ENCODE measurements at places on chromosomes 4 and X.

DNA sequence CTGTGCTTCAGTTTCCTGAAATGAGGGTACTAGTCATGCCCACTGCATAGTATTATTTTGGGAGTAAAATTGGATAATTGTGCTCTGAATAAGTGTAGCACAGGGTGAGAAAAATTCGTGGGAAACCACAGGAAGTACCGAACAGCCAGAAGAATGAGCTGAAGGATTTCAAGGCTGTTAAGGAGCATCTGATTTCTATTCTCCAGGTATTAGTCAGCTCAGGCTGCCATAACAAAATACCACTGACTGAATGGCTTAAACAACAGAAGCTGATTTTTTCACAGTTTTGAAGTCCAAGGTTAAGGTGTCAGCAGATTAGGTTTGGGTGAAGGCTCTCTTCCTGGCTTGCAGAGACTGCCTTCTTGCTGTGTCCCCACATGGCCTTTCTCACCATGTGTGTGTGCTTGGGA lies 41.9 kb downstream of the WWC2 start:
- DNase-seq = no peak

- DNase-seq = no peak
Observed at GRCh38 chrX:56969559-56969958, 25.8 kb downstream of the SPIN3 start.

DNA sequence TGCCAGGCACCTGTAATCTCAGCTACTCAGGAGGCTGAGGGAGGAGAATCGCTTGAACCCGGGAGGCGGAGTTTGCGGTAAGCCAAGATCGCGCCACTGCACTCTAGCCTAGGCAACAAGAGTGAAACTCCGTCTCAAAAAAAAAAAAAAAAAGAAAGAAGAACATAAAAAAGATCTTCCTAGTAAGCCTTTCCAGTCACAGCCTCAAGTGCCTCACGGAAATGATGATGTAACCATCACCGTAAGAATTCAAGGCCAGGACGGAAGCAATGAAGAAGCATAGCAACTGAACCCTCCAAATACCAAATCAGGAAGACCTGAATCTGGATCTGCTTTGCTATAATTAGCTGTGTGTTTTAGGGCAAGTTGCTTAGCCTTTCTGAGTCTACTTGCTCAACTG lies 28.8 kb downstream of the RBM47 start:
- no peak for DNase-seq

DNA sequence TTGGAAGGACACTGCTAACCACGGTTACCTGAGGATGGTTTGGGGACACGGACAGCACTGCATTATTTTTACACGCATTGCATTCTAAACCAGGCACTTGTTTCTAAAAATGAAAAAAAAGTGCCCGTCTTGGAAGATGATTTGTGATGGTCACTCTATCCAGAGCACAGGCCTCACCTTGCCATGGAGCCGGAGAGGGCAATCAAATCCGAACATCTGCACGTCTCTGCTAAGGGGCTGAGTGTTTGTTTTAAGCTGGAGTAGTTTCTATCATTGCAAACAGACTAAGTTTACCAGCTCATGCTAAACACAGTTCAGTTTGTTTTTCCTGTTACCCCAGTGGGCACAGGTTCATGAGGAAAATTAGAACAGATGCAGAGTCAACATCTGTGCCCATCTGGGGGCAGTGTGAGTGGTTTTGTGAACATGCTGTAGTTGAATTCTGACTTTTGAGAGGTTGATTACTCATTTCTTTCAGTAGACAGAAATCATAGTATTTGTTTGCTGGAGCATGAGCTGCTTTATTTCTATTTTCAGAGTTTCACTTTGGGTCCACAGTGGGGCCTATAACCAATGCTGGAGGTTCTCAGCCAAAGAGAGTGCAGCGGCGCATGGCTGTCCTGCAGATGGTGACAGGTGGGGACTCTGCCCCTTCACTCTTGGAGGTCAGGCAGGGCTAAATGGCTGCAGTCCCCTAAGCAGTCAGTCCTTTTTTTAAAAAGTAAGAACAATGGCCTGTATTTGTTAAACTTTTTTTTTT lies 65.4 kb upstream of the ENPP6 start:
- no peak for DNase-seq

DNA sequence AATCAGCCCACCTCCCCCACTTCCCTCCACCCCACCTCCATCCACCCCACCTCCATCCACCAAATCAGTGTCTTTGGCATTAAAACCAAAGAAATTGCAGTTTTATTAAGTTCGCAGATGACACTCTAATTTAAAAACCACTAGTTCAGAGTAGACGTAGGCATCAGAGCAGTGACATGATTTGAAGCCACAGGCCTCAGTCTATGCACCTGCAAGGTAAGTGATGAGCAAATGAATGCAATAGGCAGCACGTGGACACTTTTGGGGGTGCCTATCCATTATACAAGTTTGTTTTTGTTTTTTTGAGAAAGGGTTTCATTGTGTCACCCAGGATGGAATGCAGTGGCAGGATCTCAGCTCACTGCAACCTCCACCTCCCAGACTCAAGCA lies 88.0 kb upstream of the TRIM2 start:
- DNase-seq = no peak

- peak; percentile 27 for DNase-seq
Observed at GRCh38 chrX:41145920-41146608, 60.8 kb downstream of the USP9X start.

GRCh38 chr4:176565049-176565448 lies 227.7 kb downstream of the VEGFC start:
- DNase-seq = no peak

DNA sequence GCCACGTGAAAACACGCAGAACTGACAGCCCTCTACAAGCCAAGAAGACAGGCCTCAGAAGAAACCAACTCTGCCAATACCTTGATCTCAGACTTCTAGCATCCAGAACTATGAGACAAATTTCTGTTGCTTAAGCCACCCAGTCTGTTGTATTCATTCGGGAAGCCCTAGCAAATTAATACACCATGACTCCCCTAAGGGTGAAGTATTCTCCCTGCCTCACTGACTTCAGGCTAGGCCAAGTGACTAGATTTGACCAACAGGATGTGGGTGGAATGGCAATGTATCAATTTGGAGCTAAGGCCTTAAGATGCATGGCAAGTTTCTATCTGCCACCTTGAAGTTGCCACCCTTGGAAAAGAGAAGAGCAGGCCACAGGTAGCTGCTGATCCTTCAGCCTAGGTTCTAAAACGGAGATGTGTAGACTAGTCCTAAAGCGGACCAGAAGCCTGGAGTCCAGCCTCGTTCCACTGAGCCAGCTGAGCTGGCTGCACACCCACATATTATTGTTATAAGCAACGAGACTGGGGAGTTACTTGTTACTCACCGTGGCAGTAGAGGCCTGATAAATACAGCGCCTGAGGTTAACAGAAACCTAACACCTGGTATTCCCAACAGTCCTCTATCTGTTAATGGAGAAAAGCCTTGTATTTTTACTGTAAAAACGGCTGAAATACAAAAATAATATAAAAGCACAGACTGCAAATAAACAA lies 16.4 kb downstream of the SCARB2 start:
- no peak for DNase-seq

- DNase-seq = no peak
Observed at GRCh38 chr4:36020351-36020750, 224.0 kb downstream of the ARAP2 start.

DNA sequence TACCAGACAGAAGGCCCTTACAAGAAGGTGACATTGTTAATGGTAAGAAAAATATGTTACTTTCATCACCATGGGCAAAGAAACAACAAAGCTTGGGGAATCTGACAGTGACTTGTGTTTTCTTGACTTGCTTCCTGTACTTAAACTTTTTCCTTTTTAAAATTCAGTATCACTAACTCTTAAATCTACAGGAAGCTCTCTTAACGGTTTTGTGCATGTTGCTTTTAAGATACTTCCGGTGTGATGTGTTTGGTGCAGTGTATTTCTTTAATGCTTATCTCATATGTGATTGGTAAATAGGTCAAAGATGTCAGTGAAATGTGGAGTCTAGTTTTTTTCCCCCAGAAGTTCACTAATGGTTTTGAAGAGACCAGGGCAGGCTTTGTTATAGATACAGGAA lies 45.2 kb downstream of the ADH5 start:
- DNase-seq = no peak

DNA sequence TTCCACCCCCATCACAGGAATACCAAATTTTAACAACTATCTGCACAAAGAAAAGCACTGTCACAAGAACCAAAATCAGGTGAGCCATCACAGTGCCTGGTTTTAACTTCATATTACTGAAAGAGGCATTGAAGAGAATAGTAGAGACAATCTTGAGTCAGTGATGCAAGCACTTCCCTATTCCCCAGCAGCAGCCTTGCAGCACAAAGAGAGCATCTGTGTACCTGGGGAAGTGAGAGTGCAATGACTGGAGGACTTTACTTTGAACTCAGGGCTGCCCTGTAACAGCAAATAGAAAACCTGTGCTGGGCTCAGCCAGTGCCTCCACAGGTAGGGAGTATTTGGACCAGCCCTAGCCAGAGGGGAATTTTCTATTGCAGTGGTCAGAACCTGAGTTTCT lies 361.8 kb downstream of the TEX13C start:
- DNase-seq = no peak

- DNase-seq = peak; percentile 50
Observed at GRCh38 chr4:169311643-169312365, 41.0 kb upstream of the SH3RF1 start.

- DNase-seq = peak; percentile 5
Observed at GRCh38 chrX:149630681-149631233, 835 bp downstream of the TMEM185A start.

DNA sequence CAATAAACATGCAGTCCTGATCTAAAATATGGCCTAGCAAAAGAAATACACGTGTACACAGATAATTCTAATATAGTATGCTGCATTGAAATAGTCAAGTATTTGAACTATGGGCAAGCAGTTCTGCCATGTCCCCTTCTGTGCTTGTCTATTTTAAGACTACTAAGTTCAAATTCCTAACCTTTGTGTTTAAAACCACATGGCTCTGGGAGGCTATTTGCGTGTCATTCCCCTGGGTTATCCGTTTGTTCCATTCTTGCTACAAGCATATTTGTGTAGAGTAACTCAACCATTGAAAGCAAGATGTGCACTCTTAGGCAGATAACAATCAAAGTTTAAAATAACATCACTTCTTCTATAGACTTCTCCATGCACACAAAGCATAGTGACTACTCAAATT lies 25.4 kb upstream of the TBC1D1 start:
- no peak for DNase-seq

DNA sequence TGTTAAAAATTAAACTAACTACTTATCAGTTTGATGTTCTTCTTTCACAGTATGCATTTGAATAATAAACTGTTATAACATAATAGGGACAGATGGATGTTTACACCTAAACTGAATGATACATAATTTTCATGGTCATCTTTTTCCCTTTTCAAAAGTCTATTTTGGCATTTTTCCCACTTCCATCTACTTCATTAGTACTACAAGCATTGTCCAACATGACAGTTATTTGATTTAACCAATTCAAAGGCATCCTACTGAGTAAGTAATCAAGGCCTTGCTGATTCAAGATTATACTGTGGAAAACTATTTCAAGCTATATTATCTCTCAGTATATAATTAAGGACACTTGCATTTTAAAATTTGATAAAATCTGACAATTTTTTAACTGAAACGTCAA lies 212.9 kb downstream of the FAT4 start:
- no peak for DNase-seq

DNA sequence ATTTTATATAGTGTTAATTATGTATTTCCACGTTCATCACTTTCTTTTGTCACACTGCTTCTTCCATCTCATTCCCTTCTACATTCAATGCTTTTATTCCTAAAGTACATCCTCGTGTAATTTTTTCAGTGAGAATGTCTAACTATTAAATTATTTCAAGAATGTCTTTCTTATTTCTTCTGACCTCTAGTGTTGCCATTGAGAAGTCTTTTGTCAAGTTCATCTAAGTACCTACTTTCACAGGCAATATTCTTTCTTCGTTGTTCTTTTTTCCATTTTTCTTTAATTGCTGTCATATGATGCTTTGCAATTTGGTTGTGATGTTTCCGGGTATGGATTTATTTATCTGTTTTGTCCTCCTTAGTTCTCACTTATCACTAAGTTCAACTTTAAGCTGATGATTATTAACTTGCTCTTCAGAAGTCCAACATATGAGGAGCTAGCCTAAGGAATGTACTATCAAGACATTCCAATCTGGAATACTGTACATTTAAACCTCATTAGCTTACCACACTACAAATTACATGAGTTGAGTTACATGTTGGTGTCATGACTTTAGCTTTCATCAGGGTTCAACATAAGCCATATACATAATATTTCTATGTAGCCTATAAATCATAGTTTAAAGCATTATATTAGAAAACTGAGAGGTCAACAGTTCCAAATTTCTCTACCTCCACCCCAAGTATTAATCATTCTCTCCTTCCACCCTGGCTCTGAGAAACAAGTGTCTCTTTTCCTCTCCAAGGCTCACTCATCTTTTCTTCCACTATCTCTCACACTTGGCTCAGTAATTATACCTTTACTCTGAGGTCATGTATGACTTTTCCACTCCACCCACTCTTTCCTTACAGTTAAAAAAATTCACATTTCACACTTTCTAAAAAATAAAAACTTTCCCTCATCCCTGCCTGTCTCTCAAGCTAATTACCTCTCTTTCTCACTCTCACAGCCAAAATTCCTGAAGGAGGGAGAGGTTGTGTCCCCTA lies 81.5 kb downstream of the COX18 start:
- DNase-seq = no peak

DNA sequence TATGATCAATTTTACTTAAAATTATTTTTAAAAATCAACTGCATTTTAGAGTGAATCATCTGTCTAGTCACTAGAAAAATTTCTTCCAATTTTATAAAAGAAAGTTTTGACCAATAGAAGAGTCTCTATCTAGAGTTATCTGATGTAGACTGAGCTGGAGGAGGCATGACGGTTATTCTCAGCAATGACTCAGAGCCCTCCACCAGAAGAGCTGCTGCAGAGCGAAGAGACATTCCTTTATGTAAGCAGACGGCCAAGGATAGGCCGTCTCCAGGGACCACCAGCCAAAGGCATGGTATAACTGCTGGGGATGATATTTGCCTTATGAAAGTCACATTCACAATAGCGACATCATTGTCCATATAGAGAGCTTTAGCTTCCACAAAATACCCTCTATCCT lies 23.0 kb downstream of the LDB2 start:
- DNase-seq = peak; percentile 24

DNA sequence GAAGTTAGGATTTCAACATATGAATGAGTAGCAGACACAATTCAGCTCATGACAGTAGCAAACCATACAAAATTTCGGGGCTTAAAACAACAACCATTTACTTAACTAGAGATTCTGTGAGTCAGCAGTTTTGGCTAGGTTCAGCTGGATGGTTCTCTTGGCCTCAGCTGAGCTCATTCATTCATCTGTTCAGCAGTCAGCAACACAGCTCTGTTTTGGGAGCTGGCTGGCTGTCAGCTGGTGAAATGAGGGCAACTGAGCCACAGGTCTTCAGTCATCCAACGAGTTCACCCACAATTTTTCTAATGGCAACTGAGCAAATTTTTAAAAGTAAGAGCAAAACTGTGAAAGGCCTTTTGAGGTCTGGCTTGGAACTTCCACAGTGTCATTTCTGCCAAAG lies 2005.1 kb upstream of the AGA start:
- no peak for DNase-seq

DNA sequence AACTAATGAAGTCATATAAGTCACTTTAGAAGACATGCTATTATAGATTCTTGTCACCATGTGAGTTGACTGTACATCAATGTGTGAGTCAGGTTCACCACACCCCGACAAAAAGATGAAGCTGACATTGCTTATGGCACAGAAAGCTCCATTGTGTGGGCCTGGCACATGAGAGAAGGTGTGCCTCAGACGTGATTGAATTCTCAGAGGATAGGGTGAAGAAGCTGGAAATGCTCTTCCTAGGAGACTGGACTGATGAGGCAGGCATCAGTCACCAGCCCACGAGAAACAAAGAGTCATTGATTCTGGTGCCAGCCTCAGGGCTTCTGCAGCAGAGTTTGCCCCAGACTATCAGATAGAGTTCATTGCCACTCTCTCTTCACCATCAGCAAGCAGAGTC lies 35.9 kb upstream of the LRAT start:
- peak; percentile 35 for DNase-seq

Data from urothelium cell line (cell line).